ENCODE measurements at places on chromosomes 5 and 9.

DNA sequence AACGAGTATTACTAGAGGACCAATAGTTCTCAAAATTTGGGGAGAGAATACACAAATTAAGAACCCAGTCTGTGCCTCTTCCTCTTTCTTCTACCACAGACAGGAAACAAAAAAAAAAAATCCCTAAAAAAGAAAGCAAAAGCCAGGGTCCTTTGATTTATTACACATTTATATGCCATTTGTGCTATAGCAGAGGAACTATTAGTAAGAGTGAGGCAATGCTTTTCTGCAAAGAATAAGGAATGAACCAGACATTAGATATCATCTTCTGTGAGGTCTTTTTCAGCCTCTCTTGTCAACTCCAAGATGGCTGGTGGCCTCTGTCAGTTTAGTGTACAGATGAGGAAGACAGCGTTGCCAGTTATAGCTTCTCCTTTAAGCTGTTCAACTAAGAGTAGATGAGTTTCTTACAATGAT lies 127.6 kb downstream of the RFX3 start:
- peak; percentile 80 for DNase-seq

- DNase-seq = no peak
Observed at GRCh38 chr5:10583663-10584572, 20.0 kb downstream of the ANKRD33B start.

GRCh38 chr5:56319526-56320181 lies 86.5 kb upstream of the ANKRD55 start:
- peak; percentile 45 for DNase-seq

DNA sequence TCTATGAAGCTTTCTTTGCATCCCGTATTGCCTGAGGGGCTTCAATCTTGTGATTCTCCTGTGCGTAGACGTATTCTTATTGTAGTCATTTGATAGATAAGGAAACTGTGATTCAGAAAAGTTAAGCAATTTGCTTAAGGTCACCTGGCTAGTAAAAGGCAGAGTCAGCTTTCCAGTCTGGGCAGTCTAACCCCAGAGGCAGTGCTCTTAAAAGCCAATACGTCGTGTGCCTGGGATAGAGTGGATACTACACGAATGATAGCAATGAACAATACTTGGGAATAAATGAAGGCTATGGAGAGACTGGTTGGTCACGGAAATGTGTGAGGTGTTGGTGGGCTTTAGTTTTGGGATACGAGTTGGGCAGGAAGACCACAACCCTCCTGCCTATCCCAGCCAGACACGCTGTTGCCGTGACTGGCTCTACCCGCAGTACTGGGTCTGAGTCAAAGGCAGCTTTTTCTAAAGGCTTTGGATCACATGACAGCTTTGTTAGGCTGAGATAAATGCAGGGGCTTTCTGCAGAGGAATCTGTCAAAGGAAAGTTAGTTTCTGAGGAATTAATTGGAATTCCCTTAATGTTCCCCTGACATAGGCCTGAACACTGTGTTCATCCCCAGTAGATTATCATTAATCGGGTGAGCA lies 302.6 kb downstream of the KIF4B start:
- DNase-seq = no peak

DNA sequence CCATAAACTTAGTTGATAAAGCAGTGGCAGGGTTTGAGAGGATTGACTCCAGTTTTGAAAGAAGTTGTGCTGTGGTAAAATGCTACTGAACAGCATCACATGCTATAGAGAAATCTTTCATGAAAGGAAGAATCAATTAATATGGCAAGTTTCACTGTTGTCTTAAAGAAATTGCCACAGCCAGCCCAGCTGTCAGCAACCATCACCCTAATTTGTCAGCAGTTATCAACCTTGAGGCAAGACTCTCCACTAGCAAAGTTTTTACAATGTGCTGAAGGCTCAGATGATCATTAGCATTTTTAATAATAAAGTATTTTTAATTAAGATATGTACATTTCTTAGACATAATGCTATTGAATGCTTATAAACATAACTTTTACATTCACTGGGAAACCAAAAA lies 101.0 kb upstream of the SH3GL2 start:
- no peak for DNase-seq

DNA sequence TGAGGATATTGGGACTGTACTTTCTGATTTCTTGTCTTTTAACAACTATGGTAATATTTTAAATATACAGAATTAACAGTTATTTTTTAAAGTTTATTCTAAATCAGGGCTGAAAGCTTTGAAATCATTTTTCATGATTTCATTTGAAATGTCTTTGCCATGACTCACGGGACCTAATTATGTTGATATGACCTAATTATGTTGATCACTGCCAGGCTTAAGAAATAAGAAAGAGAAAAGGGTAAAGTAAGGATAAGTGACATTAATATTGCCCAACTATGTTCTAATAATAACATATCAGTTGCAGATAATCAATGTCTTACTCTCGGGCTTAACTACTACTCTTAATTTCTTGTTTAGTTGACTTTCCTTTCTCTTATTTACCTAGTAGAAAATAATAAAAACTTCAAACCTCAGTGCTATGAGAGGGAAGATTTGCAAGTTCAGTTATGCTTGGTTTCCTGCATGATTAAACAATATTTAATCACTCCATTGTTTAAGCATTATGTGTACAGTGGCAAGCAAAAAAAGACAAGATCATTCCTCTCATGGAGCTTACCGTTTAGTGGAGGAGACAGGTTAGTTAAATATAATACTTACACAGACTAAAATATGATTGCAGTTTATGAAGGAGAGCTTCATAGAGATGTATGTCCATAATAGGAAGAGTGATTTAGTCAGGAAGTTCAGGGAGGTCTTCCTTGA lies 67.0 kb upstream of the EIF4EBP3 start:
- DNase-seq = no peak
